SJCRH30 (cell line): ENCODE measurements at places on chromosomes 4 and X.

DNA sequence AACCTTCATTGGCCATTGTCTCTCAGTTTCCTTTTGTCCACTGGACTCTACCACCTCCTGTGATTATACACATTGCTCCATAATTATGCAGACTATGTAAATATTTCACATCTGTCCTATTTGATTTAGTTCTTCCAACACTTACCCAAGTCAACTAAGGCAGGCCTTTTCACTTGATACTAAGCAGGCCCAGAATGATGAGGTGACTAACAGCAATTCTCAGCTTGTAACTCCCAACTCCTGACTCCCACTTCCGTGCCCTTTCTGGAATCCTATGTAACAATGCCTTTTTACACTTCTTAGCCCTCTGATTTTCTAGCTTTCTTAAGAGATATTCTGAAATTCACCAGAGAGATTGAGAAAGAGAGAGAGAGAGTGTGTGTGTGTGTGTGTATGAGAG, 6.6 kb downstream of the PAK3 start:
- DNase-seq: no peak

- DNase-seq: no peak
Measured at GRCh38 chr4:48197643-48198237, 63.7 kb upstream of the TXK start.

- no peak for DNase-seq
Measured at GRCh38 chr4:110165382-110166286, 32.8 kb downstream of the ELOVL6 start.

DNA sequence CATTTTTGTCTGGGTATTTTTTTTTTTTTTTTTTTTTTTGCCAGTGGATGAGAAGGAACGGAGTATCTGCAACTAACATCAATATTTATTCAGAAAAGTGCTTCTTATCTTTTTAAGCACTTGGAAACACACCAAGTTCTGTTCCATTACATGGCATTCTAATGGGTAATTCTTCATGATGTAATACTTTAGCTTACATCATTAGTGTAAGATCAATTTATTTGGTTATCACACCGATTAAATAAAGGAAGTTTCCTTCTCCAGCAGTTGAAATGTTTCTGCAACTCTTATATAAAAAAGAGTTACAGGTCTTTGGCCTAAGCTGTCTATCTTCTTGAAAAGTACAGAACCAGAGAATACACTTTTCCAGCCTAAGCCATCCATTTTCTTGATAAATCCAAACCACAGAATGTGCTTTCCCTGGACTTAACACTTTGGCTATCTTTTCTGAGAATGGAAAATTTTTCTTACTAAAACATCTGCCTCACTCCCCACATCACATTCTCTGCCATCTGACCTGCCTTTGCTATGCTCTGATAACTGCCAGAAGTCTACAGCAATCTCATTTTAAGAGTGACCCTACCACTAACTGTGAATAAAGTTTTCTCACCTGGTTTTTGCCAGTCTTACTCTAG, 191.9 kb upstream of the MAB21L2 start:
- DNase-seq: no peak

DNA sequence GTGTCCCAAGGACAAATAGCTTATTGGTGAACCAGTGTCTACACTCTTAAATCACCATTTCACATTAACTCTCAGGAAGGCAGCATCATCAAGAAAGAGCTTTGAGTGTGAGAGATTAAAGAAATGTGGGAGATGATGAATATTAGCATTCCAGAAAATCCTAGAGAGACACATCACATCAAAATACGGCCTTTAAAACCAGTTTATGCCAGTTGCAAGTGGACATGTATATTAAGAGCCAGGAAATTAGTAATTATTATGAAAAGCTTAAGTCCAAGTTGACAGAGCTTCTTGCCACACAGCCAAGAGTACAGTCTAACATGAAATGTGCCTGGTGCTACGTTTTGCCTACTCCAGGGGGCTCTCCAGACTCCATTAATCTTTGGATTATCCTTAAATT, 503.0 kb upstream of the BOD1L1 start:
- DNase-seq: no peak

DNA sequence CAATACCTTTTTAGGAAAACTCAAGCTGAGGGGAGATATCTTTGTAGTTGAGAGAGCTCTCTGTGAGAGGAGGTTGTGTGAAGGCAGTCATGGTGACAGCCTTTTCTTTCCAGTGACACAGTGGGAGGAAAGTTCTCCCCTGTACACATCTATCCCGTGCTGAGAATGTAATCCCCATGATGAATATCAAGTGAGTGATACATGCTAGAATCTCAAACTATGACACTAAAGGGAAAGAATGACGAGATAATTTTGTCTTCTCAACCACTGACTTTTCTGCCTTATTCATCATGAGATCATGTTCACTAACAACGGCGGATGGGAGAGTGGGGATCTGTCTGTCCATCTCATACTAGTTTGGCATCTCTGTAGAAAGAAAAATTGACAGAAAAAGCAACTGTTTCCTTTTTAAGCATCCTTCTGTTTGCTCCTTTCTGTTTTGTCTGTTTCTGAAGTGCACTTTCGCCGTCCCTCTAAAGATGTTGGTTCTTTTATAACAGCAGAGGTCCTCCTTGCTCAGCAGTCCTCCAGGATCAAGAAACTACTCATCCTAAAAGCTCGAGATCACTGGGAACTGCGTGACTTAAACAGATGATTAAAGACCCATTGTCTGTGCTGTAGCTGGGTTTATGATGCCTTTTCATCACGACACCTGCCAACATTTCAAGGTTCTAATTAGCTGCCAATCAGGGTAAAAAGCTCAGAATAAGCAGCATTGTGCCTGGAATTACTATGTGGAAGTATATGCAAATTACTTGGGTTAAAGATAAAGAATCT, 137.6 kb downstream of the DCK start:
- no peak for DNase-seq

GRCh38 chr4:40180356-40180755, 16.5 kb upstream of the RHOH start:
- no peak for DNase-seq

DNA sequence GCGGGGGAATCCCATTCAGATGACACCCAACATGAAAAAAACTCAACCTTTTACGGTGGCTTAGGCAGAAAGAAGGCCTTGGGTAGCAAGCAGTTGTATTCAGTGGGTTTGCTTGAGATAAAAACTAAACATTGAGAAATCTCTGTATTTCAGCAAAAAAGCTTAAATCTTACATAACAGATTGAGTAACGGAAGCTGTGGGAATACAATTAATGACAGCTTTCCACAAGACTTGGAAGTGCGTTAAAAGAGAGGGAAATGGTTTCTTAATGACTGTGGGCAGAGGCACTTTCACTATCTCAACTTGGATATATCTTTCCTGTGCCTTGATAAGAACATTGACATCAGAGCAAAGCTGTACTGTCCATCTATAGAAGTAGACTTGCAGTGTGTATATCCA, 418.5 kb upstream of the HS3ST1 start:
- no peak for DNase-seq
